NCI-H1105 (cell line): ENCODE measurements at places on chromosomes 1 and 21.

DNA sequence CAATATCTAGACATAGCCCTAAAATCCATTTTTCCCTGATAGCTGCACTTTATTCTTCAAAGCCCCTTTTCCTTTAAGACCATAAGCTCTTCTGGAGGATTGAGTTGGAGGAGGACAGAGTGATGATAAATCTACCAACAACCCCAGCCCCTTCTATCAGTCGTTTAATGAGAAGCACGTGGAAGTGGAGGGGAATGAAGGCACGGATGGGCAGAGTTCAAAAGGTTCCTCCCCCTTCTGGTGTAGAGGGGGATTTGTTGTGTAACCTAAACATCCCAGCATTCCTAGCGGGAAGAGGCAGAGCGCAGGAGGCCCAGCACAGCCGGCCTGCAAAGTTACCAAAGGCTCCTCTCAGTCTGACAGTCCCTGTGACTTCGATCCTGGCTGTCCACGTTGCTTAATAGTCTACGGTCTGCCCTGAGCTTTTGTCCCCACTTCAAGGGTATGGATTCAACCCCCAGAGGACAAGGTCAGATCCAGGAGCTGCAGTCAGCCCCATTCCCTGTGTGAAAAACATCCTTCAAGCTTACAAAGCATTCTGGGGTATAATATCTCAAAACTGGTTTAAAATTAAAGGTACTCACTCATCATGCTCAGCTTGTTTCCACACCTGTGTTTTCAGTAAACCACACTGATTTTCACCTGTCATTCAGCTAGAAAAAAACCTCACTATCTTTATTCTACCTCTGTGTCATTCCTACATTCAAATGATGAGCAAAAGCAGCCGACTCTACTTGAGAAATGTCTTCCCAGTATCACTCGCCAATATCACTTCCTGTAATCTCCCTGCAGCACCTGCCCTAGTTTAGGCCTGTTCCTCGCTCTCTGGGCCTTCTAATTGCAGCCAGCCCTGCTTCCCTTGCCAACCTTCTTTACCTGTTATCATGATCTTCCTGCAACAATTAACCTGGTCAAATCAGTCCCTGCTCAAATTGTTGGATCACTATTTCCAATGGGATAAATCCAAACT lies 117.9 kb downstream of the PLPP3 start:
- peak; percentile 24 for DNase-seq

DNA sequence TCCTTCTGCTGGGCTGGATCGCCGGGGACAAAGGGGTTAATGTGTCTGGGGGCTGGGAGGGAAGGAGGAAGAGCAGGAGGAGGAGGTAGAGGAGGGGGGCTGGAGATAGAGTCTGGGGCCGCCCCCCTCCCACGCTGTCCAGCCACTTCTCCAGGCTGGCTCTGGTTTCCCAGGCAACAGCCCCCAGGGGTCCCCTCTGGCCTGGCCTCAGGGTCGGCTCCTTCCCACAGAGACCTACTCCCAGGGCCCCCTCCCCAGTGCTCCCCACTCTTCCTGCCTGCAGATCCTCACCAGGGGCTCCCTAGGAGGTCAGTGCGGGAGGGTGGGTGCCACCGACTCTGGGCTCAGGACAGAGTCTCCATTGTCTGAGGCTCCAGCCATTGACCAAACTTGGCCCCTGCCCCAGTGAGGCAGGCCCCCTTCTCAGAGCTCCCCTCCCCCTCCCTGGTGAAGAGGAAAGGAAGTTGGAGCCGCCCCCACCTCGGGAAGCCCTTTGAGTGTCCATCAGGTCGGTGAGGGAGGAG lies 34.1 kb downstream of the ARHGEF10L start:
- DNase-seq, result no peak

DNA sequence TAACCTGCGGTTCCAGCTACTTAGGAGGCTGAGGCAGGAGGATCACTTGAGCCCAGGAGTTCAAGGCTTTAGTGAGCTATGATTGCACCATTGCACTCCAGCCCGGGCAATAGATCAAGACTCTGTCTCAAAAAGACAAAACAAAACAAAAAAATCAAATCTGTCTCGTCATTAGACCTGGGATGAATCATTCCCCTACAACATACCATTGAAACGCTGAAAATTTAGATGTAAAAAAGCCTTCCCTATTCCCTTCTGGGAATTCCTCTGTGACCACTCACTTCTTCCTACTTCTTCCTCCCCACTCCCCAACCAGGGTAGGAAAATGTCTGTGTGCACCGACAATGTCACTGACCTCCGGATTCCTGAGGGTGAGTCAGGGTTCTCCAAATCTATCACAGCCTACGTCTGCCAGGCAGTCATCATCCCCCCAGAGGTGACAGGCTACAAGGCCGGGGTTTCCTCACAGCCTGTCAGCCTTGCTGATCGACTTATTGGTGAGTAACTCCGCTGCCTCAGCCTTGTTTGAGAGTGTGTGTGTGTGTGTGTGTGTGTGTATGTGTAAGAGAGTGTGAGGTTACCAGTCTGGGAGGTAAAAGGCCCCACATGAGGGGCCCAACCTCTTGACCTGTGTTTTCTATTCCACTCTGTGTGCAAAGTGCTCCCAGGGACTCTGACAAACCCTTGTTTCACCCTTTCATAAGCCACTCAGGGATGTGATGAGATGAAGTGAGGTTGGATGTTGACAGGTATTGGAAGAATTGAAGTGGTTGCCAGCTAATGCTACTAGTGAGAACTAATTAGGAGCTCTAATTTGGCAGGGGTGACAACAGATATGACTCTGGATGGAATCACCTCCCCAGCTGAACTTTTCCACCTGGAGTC lies 16.3 kb upstream of the SARS1 start:
- no peak for DNase-seq

GRCh38 chr21:42558846-42559245 lies 45.2 kb downstream of the SLC37A1 start:
- no peak for DNase-seq

GRCh38 chr1:230922620-230923019 lies 54.3 kb upstream of the C1orf198 start:
- DNase-seq, result no peak

GRCh38 chr1:93651695-93652094 lies 29.9 kb downstream of the BCAR3 start:
- DNase-seq, result no peak

DNA sequence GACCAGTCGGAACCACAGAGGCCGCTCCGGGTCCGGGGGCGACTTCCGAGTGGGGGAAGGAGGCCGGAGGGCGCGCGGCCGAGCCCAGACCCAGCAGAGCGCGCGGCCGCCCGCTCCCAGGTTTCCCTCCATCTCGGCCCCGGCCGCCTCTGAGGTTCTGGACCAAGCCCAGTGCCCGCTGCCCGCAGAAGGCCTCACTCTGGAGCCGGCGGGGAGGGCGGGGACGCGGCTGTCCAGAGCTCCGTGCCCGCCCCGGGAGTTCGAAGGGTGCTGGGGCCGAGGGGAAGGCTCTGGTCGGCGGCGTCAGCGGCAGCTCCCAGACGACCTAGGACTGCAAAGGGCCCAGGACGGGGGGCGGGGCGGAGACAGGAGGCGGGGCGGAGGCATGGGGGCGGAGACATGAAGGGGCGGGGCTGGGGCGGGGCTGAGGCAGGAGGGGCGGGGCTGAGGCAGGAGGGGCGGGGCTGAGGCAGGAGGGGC lies 48.0 kb upstream of the SLC19A1 start:
- DNase-seq, result no peak

DNA sequence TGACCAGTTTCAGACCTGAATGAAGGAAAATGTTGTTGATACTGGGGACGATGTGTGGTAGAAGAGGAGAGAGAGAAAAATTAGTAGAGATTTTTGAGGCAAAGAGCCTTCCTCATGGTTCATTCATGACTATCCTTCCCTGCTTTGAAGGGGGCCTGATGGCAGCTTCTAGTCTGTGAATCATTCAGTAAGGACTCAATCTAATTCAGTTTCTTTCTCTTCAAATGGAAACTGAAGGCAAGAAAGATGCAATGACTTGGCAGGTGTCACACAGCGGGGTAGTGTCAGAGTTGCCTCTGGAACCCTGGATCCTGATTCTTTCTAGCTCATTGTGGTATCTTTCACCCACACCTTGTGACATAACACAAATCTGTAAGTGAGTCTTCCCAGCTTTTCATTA lies 14.9 kb upstream of the CD5L start:
- DNase-seq, result no peak

DNA sequence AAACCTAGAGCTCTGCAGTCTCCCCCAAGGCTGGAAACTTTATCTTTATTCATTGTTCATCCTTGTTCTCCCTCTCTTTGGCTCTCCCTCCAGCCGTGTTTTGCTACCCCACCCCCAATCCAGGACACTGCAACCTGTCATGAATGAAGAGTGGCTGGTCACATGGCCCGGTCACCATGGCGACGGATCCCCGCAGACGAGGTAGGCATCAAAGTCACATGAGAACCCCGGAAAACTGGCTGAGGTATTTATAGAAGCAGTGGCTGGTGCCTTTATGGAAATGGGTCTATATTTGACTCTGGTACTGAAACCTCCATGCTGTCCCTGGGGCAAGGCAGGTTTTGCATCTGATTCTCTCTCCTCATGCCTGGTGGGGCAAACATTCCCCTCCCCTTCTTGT lies 13.4 kb upstream of the SLC6A17 start:
- DNase-seq, result peak; percentile 96

DNA sequence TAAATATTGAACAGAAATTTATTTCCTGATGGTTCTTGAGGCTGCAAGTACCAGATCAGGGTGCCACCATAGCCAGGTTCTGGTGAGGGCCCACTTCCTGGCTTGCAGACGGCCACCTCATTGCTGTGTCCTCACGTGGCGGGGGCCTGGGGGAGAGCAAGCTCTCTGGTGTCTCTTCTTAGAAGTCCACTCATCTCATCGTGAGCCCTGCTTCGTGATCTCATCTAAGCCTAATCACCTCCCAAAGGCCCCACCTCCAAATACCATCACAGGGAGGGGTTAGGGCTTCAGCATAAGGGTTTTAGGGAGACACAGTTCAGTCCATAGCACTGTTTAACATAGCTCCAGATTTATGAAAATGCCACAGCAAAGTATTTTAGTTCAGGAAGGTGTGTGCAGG lies 119.7 kb downstream of the PRDM2 start:
- no peak for DNase-seq

DNA sequence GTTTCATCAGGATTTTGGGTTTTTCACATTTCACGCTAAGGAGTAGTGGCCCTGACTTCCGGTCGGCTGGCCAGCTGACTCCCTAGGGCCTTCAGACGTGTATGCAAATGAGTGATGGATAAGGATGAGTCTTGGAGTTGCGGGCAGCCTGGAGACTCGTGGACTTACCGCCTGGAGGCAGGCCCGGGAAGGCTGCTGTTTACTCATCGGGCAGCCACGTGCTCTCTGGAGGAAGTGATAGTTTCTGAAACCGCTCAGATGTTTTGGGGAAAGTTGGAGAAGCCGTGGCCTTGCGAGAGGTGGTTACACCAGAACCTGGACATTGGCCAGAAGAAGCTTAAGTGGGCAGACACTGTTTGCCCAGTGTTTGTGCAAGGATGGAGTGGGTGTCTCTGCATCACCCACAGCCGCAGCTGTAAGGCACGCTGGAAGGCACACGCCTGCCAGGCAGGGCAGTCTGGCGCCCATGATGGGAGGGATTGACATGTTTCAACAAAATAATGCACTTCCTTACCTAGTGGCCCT lies 23.1 kb upstream of the TNFRSF1B start:
- no peak for DNase-seq

DNA sequence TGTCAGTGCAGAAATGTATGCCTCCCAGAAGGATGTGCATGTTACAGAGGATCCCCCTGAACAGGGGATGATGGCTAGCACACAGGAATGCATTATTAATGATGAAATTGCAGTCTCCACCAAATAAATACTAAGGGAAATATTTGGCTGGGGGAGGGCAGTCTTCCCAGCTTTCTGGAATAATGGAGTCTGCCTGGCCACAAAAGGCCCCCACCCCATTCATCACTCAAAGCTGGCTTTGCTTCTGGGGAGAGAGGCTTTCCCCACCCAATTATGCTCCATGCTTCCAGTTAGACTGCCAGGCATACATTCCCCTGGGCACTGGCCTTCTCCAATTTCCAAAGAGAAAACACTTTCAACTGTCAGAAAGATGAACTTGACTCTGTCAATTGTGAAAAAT lies 302.7 kb downstream of the SIPA1L2 start:
- no peak for DNase-seq

DNA sequence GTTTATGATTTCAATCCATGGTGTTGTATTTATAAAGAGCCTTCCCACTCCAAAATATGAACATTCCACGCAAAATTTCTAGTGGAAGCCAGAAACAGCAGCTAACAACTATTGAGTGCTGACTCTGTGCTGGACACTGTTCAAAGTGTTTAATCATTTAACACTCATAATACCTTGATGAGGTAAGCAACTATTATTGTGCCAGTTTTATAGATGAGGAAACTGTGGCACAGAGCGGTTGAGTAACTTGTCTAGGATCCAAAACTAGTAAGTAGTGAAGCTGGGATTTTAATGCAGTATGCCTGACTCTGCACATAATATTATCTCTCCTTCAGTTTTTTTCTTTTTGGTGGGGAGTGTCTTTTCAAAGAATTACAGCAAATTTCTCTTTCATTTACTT lies 228.3 kb downstream of the SLC35F3 start:
- no peak for DNase-seq

- DNase-seq, result no peak
Measured at GRCh38 chr21:25572861-25573310, 34.4 kb downstream of the MRPL39 start.

DNA sequence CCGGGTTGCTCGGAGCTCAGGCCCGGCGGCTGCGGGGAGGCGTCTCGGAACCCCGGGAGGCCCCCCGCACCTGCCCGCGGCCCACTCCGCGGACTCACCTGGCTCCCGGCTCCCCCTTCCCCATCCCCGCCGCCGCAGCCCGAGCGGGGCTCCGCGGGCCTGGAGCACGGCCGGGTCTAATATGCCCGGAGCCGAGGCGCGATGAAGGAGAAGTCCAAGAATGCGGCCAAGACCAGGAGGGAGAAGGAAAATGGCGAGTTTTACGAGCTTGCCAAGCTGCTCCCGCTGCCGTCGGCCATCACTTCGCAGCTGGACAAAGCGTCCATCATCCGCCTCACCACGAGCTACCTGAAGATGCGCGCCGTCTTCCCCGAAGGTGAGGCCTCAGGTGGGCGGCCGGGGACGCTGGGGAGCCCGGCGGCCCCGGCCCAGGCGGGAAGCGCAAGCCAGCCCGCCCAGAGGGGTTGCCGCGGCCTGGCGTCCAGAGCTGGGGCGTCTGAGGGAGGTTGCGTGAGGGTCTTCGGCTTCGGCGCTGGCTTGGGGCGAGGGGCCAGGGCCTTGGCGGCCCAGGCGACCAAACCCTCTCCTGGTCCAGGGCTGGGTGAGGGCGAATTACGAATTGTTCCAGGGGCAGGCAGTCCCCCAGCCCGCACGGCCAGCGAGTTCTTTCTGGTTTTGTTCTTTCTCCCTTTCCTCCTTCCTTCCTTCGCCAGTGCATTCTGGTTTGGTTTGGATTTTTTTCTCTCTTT lies 805 bp downstream of the SIM2 start:
- DNase-seq, result peak; percentile 10

DNA sequence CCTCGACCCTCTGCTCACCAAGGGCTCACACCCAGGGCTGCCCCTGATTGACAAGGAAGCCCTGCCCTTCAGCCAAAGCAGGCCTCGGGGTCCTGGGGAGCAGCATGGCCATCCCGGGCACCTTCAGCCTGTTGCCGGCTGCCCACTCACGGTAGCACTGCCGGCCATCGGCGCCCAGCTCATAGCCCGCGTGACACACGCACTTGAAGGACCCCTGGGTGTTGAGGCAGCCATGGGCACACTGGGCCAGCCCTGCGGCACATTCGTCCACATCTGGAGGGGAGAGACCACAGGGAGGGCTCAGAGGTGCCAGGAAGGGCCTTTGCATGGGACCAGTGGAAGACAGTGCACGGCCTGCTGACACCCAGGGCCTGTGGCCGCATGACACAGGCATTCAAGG lies 57.4 kb downstream of the ARHGEF16 start:
- no peak for DNase-seq

GRCh38 chr1:25699500-25700143 lies 83.0 kb downstream of the MAN1C1 start:
- no peak for DNase-seq
